Stimulated activated CD4-positive, alpha-beta T cell treated with anti-CD3 and anti-CD28 coated beads, TNF-alpha, amount 100 ng/mL, for 48 hours (primary cell): ENCODE measurements at places on chromosomes 5 and 9.
A peak's percentile ranks its signal among the peaks of the same experiment; 100 is the strongest.

- no peak for DNase-seq
Measured at GRCh38 chr9:22382331-22382730, 64.3 kb upstream of the DMRTA1 start.

GRCh38 chr9:89015336-89015735 is 24.1 kb downstream of the S1PR3 start:
- no peak for DNase-seq

DNA sequence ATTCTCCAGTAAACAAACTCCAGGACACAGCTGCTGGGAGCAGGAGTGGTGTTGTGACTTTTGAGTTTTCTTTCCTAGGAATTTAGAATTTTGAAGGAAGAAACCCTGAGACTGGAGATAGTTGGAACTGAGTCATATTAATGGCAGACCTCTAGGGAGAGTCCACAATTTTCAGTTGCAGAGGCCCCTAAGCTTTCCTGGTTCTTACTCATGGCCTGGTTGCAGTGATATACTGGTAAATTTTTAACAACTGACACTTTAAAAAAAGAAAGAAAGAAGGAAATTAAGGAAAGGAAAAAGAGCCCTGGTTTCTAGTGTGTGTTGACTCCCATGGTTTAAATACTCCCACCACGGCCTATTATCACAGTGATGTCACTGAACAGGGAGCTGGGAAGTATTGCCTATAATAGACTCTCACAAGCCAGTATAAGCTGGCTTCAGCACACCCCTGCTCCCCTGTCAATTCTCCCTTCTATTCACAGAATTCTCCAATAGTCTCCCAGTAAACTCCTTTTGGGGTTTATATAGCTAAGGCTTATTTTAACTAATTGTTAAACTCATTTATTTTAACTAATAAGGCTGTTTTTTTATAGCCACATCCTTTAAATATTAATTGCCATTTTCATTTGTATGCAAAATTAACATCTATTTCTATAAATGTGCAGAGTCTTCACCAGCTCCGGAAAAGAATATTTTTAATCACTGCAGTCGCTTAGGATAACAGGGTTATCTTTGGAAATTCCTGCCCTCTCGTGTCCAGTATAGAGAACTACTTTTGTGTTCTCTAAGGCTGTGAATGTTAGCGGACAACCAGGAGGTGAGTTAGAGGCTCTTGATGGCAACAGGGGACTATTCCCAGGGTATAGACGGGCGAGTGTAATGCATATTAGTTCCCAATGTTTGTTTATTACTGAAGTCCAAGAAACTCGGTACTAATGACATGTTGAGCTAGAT is 59.7 kb downstream of the GGTA1 start:
- no peak for DNase-seq

DNA sequence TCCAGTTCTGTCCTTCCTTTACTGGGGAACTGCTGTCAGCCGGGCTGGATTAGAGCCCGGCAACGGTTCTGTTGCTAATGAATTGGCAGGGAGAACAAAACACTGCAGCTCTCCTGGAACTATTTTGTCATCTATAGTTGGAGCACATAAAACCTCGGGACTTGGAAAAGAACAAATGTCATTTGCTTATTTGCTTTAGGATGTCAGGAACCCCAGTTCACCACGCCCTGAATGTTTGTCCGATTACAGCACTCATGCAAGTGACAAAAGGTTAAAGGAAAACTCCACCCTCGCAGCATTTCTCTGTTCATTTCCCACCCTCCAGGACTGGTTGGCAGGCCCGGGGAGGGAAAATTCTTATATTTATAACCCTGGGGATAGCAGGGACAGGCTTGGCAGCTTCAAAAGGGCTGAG is 66.4 kb upstream of the PLPP1 start:
- no peak for DNase-seq

GRCh38 chr5:5156471-5157082 is 16.4 kb downstream of the ADAMTS16 start:
- DNase-seq = no peak

DNA sequence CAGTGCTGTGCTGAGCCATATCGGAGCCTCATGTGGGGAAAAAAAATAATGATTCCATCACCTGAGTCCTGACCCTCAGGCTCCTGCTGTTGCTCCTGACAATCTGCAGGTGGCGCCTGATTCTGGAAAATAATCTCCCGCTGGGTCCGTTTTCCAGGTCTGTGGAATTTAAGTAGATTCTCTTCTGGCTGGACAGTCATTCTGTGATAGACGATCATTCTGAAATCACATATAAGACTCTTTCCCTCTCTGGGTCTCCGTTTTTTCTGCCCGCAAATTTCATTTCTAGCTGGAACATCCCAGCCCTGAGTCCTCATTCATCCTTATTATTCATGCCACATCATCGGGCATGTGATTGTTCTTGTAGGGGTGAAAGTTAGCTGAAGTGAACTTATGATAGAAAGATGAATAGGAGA is 22.1 kb upstream of the STXBP1 start:
- DNase-seq = no peak

DNA sequence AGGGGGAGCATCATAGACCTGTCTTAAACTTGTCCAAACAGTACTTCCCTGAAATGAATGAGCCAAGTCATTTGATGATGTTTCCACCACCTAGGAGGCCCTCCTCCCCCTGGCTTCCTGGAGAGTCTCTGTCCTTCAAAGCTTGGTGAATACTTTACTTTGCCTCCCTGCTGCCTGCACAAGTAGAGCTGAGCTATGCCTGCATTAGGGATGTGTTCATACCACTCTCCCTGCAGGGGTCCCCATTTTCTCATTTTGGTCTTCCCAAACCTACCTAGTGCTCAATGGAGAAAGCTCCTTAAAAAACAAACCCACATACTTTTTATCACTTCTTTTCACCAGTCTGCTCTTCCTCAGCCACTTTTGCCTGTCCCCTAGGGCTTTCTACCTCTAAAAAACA is 7.7 kb downstream of the CCNI2 start:
- no peak for DNase-seq

- DNase-seq = no peak
Measured at GRCh38 chr5:158922816-158923215, 176.9 kb downstream of the EBF1 start.

DNA sequence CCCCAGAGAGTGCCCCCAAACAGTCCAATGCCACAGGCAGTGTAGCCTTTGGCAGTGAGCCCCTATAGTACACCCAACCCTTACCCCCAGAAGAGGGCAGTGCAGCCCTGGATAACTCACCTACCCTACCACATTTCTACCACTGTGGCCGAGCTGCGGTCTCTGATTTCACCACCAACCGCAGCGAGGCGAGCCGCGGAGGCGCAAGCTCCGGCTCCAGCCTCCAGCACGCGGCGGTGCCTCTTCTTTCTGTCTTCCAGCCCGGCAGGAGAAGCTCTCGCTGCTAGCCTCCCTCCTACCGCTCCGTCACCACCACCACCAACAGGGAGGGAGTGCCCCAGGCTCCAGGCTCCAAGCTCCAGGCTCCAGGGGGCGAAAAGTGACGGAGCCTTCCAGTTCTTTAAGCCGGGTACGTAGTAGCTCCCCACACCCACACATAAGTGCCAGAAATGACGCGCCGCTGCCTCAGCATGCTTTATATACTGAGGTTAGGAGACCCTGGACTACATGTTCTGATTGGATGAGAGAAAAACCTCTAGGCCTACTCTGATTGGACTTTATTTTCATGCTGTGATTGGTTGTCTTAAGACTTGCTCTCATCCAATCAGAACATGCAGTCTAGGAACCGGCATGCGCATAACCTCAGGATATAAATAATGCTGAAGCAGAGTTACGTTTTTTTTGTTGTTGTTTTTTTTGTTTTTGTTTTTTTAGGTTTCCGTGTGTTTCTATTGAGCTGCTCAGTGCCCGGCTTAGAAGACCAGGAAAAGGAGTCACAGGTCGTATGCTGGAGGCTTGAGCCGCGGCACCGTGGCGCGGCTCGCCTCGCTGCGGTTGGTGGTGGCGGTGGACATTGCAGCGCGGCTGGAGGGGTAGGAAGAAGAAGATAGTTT is at the start of gene PCAT7:
PCAT7 (plus strand) TSS at position 645 of the 893 bp plus-strand sequence.
- peak; percentile 17 for DNase-seq

GRCh38 chr9:19511694-19512093 is 102.9 kb downstream of the ACER2 start:
- no peak for DNase-seq

DNA sequence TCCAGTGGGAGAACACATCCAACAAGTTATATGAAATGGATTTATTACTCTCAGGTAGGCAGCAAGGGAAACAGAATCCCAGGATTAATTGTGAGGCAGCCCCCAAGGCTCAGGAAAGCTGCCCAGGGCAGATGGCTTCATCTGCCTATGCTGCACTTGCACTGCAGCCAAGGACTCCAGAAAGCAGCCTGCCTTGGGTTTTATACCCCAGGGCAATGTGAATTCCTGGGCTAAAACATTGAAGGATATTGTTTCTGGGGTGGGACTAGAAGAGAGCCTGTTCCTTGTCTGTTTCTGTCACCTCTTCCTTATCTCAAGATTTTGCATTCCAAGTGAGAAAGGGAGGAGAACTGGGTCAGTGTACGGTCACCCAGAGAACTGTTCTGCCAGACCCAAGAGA is 8.8 kb upstream of the CCL27 start:
- no peak for DNase-seq

DNA sequence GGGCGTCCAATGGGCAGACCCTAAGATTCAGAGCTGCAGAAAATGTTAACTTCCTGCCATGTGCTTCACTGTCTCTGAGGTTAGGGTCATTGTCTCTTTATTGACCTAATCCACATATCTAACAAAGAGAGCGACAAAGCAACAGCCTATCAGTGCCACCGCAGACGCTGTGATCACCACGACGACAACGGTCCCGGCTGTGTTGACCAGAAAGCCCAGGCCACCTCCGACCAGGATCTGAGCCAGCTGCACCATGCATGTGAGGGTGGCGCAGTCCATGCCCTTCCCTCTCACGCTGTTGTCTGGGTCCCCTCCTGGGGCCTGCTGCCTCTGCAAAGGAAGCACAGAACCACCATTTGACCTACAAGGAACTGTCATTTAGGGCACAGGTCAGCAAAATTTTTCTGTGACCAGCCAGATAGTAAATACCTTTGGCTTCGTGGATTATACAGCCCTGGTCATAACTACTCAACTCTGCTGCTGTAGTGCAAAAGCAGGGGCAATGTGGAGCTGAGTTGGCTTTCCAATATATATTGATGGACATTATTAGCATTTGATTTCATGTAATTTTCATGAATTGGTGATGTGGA is 8.5 kb downstream of the RXFP3 start:
- no peak for DNase-seq

DNA sequence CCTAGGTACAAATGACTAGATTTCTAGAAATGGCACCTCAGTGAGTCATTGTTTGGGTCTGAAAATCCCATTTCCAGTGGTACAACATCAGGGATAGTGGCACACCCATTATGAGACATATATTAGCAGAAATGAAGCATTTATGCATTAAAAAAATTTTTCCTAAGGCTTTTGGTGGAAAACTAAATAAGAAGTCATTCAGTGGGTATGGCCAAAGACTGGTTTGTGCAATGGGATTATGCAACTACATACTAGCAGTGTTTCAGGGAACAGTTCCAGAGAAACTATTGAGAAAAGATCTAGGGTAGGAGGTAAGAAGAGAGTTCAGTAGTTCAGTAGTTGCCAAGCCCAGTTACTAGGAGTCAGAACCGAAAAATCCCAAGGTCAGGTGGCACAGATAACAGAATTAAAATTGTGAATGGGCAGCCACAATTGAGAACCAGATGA is 106.5 kb upstream of the HAPLN1 start:
- DNase-seq = no peak

DNA sequence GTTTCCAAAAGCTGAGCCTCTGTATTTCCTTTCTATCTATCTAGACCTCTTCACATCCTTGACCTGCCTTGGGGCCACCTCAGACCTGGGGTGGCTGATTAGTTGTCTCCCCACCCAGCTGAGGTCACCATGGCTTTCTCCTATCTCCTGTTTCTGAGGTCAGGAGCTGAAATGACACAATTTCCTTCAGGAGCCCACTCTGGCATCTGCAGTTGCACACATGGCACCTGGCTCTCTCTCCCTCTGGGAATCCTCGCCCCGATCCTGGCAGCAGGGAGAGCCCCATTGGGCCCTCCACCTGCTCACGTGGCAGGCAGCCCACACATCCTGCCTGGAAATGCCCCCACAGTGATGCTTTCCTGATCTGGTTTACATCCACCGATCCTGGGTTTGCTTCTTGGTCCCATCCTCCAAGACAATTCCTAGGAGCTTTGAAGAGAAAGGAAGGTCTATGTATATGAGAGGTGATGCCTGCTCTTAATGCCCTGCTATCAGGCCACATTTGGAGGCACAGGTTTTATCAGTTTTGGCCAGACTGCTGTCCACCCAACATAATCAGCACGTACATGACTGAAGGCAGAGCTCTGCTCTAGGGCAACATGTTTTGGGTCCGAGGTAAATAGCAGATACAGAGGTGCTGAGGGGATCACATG is 53.7 kb downstream of the MARCHF3 start:
- no peak for DNase-seq

DNA sequence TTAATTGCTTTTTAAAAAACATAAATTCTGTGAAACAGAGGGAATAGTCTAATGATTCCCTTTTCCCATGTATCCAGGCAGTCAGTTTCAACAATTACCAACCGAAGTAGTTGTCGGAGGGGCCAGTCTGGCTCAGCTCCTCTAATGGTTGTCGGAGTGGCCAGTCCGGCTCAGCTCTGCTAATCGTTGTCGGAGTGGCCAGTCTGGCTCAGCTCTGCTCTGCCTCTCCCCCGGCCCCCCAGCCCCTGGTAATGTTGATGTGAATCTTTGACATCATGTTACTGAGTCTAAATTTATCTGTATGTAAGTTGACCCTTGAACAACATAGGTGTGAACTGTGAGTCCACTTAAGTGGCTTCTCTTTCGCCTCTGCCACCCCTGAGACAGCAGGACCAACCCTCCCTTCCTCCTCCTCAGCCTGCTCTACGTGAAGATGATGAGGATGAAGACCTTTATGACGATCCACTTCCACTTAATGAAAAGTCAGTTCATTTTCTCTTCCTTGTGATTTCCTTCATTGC is 9.4 kb downstream of the NDUFS6 start:
- no peak for DNase-seq

GRCh38 chr5:58786035-58786434 is 203.2 kb downstream of the RAB3C start:
- no peak for DNase-seq

- DNase-seq = no peak
Measured at GRCh38 chr5:31809050-31809870, 170.3 kb downstream of the PDZD2 start.

DNA sequence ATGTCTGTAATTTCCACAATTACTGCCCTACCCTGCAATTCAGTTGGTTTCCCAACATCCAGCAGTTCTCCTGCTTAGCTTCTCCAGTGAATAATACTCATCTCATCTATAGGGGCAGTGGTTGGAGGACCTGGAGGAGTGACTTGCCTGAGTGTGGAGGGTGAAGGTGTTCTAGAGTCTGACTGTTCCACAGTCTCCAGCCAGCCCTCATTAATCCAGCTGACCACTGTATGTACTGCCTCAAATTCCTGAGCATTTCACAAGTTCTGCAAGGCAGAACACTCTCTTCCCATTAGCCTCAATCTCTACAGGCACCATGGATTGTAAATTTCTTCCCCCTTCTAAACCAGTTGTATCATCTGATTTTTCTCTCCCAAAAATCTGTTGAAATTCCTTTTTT is 147.4 kb upstream of the NFIL3 start:
- DNase-seq = no peak

- DNase-seq = no peak
Measured at GRCh38 chr5:170739446-170739845, 44.1 kb upstream of the GABRP start.
